Anterior cingulate cortex (tissue), 58 donors: ENCODE measurements at places on chromosomes 7 and 10.

GRCh38 chr7:99061001-99061776 lies 82.7 kb downstream of the SMURF1 start:
- DNase-seq, result no peak

- no peak for DNase-seq
Measured at GRCh38 chr10:108862676-108863350, 1060.5 kb downstream of the XPNPEP1 start.

- no peak for DNase-seq
Measured at GRCh38 chr7:66189695-66190503, 15.2 kb upstream of the TPST1 start.

GRCh38 chr7:130844811-130845580 lies 111.0 kb upstream of the KLF14 start:
- no peak for DNase-seq

GRCh38 chr10:60734226-60734625 lies 44.1 kb upstream of the CDK1 start:
- DNase-seq, result no peak

DNA sequence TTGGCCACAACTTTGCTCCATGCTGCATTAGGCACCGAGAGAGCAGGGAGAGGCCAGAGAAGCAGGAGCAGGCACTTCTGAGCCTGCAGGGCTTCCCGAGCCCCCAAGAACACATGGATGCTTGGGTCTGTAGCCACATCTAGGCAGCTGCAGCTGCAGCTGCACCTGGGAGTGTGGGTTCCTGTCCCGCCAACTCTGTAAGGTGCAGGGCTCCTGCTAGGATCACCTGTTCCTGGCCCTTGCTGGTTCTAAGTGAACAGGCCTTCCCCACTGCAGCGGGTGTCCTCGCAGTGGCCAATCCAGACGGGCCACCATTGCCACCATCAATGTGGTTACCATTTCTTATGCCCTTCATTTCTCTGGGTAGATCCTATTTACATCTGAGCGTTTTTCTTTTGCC lies 330.3 kb downstream of the AUTS2 start:
- no peak for DNase-seq

- DNase-seq, result no peak
Measured at GRCh38 chr7:26854876-26855855, 9.2 kb downstream of the SKAP2 start.

DNA sequence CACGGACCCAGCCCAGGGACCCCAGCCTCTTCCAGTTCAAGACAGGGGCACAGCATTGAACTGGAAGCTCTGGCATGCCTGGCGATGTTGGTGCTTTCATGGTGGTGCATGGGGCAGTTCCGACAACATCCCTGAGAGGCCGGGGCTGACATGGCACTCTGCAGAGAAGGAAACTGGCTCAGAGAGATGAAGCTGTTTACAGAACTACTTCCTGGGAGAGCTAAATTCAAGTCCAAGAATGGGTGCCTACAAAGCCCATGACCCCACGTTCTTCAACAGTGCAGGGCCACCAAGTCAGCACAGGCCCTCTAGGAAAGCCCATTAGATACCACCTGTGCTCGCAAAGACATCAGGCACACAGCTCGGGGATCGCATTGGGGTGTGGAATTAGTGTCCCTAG lies 470.9 kb upstream of the MGMT start:
- DNase-seq, result no peak

DNA sequence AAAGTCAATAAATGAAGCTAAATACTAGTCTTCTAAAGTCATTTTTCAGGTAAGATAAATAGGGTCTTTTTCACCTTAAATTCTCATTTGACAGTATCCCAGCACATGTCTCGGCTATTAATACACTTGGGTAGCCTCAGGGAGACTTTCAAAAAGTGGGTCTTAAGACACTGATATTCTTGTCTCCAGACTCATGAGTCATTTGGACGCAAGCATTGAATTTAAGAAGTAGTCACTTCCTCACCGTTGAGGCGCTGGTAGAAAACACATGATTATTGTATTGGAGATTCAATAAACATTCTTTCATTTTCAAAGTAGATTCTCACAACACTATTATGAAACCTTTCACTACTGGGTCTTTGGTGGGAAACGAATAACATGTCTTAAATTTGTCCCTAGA lies 108.9 kb upstream of the SP8 start:
- DNase-seq, result no peak

- DNase-seq, result no peak
Measured at GRCh38 chr7:3042861-3043489, 692 bp downstream of the CARD11 start.
